ENCODE measurements at places on chromosomes 11 and 22.

GRCh38 chr11:12636871-12637410 lies 37.3 kb upstream of the TEAD1 start:
- no peak for DNase-seq

DNA sequence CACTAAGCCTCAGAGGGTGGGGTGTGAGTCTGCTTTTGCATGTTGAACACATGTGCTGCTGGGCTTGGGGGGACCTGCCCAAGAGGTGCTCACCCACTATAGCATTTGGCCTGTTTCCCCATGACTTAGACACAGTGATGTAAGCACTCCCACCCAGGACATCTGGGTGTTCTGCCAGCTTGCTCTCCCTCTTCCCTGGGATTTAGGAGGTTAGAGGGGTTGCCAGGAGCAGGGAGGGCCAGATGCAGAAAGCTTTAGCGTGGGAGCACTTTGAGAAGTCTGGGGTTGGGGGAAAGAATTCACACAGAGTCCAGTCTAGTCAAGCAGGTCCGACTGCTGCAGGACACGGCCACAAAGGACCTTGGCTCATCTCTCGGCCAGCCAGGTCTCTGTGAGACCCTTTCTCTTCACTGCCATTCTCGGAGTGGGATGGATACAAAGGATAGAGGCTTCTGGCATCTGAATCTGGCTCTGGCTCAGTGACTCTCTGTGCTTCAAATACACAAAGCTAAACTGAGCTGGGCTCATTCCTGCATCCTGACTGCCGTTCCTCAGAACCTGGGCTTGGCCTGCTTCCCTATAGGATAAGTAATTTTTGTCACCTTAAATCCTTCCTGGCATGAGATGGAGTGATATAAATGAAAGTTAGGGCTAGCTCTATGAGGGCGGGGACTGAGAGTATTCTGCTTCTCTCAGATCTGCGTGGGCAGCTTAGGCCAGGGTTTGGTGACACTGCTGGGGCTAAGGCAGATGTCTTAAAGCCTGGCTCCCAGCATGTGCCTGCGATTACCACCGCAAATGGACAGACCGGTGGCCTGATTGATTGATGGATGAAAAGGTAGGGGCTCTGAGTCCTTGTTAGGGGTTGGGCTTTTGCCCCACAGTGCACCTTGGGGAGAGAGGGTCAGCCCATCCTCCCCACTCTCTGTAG lies 14.5 kb downstream of the USP2 start:
- DNase-seq = peak; percentile 56

- DNase-seq = no peak
Measured at GRCh38 chr11:111469200-111469599, 43.0 kb downstream of the BTG4 start.

- no peak for DNase-seq
Measured at GRCh38 chr11:32792948-32793475, 1.4 kb downstream of the CCDC73 start.

- DNase-seq = no peak
Measured at GRCh38 chr11:12455938-12456337, 78.6 kb downstream of the PARVA start.

GRCh38 chr11:93198215-93198845 lies 539 bp upstream of the SLC36A4 start:
- DNase-seq = no peak

DNA sequence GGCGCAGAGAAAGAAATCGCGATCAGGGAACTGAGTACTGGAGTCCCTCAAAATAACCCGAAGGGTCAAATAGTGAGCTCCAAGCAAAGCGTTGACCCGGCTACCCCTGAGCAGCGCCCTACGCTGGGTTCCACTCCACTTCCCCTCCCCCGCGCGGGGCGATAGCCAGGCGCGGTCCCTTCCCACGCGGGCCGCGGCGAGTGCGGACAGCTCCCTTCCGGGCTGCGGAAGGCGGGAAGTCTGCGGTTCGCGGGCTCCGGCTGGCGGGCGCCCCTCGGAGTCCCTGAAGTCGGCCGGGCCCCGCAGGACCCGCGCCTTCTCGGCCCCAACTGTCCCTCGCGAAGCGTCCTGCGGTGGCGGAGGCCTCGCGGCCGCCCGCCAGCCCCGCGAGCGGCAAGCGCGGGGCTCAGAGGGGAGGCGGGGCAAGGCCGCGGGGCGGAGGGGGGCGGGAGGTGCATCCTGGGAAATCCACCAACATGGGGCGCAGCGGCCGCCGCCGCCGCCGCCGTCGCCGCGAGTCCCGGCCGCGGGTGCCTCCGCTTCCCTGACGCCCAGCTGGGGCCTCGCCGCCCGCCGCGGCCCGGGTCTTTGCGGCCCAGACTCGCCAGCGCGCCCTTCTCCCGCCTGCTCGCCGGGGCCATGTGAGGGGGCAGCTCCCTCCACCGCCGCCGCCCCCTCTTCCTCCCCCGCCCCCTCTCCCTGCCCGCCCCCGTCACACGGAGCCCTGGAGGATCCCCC lies at the start of gene QSER1:
QSER1 (plus strand) TSS at position 457 of the 738 bp plus-strand sequence. CDS start 315 bp downstream, outside the sequence.
- peak; percentile 91 for DNase-seq

GRCh38 chr22:24049211-24049610 lies 38.1 kb downstream of the CABIN1 start:
- peak; percentile 34 for DNase-seq

DNA sequence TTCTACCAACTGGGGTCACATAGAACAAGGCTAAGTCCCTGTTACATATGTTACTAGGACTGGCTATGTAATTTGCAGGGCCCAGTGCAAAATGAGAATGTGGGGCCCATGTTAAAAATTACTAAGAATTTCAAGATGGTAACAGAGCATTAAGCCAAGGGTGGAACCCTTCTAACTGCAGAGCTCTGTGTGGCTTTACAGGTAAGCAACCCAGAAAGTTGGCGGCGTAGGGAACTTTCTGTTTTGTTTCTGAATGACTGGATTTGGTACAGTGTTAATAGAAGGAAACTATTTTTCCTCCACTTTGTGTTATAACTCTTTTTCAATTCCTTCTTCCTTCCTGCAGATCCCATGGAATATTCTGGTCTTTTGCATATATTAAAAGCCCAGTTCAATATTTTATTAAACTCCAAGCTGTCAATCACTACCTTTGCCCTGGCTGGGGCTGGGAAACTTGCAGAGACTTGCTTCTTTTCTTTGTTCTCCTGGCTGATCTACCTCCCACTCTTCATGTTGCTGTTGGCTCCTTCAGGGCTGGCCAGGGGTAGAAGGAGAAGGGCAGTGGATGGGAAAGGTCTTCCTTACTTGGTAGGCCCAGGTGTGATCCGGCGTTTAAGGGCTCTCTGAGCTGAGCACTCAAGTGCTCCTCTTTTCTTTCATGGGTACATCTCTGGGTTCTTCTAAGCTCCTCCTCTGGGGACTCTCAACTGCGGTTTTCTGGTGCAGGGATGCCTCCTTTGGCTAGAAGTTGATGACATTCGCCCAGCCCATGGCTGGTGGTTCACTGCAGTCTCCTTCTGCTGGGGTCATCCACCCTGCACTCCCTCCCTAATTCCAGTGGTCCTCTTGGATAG lies 67.7 kb downstream of the SNX19 start:
- DNase-seq = no peak

DNA sequence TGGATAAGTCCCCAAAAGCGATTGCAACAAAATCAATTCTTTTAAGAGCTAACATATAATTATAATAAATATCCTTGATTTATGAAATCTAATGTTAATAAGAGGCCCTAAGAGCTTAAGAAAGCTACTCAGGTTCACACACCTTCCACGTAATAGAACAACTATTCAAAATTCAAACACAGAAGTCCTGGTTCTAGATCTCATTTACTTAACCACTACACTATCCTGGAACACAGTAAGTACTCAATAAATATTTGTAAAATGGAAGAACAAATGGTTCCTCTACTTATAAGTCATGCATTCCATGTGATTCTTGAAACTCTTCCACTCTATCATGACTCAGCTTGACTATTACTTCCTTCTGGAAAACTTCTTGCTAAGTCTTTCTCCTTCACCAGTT lies 268.2 kb downstream of the FAM181B start:
- no peak for DNase-seq

- DNase-seq = no peak
Measured at GRCh38 chr11:19918302-19919049, 205.8 kb downstream of the NAV2 start.

GRCh38 chr11:35918716-35919115 lies 25.1 kb upstream of the LDLRAD3 start:
- no peak for DNase-seq

DNA sequence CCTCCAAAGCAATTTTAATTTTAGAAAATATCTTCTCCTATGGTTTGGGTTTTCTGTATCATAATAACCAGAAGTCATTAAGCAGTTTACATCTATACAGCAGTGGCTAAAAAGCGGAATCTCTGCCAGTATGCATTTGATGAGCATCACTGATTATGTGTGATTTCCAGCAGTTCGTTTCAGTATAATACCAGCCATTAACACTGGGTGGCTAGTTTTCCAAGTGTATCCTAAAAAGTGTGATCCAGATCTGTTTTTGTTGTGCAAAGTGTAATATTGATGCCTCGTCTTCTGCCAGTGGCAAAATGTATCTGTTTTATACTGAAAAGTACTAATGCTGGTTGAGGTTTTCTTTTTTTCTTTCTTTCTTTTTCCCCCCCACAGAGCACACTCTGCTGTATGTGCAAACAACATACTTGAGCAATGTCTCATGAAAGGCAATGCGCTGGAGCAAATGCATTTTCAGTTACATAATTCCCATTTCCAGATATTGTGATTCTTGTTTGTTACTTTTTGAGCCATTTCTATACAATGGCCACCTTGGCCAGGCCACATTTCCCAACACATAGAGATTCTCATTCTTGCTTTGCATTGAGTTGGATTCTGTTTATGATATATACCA lies 64.2 kb downstream of the SLC36A4 start:
- no peak for DNase-seq

DNA sequence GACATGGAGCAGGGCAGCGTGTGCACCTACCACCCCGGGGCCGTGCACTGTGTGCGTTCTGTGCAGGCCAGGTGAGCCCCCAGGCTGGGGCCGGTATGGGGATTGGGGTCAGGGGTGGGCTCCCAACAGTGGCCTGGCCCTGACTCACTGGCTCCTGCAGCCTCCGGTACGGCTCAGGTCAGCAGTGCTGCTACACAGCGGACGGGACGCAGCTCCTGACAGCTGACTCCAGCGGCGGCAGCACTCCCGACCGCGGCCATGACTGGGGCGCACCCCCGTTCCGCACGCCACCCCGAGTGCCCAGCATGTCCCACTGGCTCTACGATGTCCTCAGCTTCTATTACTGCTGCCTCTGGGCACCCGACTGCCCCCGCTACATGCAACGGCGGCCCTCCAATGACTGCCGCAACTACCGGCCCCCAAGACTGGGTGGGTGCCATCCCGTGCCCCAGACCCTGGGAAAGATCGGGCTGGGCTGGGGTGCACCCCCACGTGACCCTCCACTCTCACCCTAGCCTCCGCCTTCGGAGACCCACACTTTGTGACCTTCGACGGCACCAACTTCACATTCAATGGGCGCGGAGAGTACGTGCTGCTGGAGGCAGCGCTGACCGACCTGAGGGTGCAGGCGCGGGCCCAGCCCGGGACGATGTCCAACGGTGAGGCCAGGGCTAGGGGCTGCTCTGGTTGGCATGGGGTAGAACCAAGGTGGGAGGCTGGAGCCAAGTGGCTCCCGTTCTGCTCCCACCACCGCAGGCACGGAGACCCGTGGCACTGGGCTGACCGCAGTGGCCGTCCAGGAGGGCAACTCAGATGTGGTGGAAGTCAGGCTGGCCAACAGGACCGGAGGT lies 4.4 kb downstream of the SUSD2 start:
- DNase-seq = no peak

DNA sequence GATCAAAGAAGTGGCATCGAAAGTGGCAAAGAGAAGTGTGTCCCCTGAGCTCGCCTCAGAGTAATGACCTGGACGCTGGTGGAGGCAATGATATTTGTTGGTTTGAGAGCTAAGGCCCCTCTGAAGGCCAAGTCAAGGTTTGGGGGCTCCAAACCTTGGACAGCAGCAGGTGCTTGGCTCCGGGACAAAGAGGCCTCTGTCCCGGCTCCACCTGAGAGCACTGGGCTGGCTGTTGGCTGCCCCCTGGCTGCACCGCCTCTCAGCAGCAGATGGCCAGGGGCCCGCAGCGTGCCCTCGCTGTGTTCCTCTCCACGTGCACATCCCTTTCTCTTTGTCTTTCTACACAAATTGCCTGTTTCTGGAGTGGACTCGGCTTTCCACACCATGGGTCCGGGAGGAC lies 301.3 kb downstream of the NTM start:
- DNase-seq = no peak

DNA sequence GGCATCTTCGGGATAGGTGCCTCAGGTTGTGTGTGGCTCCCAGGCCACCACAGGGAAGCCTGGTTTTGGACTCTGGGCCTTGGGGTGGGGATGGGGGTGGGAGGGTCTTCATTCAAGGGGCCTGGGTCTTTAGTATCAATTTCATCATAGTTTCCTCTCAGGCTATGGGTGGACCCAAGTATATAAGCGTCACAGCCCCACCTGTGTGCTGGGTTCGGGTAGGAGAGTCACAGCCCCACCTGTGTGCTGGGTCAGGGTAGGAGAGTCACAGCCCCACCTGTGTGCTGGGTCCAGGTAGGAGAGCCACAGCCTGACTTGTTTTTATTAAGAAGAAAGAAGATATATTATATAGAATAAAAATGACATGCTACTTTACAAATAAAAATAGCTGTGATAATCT lies 422.1 kb downstream of the BRD1 start:
- DNase-seq = no peak

DNA sequence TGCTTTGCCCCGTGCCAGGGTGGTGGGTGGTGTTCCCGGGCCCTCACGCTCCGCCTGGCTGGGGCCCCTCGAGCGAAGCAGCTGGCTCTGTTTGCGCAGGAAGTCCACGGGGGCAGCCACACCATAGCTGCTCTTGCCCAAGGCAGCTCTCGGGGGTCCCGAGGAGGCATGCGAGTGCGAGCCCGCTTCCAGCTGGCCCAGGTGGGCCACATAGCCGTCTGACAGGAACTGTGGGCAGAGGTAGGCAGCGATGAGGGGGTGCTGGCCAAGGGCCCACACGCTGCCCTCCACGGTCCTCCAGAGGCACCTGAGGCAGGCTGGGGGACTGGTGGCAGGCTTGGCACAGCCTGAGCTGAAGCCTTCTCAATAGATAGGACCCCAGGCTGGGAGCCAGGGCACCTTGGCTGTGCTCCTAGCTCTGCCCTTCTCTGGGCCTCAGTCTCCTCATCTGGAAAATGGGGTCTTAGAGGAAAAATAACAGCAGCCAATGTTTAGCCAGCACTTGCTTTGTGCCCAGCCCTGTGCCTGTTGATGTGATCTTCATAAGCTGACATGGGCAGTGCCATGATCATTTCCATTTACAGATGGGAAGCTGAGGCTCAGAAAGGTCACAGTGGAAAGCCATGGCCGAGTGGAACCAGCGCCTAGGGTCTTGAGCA lies 9.4 kb downstream of the AIP start:
- no peak for DNase-seq

GRCh38 chr11:115606498-115607220 lies 102.4 kb upstream of the CADM1 start:
- no peak for DNase-seq
